Stimulated activated CD4-positive, alpha-beta T cell treated with anti-CD3 and anti-CD28 coated beads, Interleukin-1b, Interleukin-23, amount 100 ng/mL, for 24 hours (primary cell): ENCODE measurements at places on chromosomes 13 and 19.

GRCh38 chr13:19838865-19839275 lies 24.6 kb downstream of the ZMYM5 start:
- DNase-seq = no peak

GRCh38 chr19:27975419-27976005 lies 1237.4 kb downstream of the UQCRFS1 start:
- no peak for DNase-seq

GRCh38 chr13:110771194-110771593 lies 57.7 kb downstream of the ING1 start:
- no peak for DNase-seq

- no peak for DNase-seq
These were observed 73.1 kb downstream of the EPS15L1 start for GRCh38 chr19:16398530-16399249.

- no peak for DNase-seq
These were observed 591 bp downstream of the DOHH start for GRCh38 chr19:3499738-3500428.

GRCh38 chr13:51227404-51227803 lies 5.2 kb downstream of the FAM124A start:
- DNase-seq = no peak

GRCh38 chr13:36231236-36231635 lies 16.9 kb upstream of the SOHLH2 start:
- DNase-seq = no peak

- DNase-seq = no peak
These were observed 2723.9 kb downstream of the PCDH9 start for GRCh38 chr13:64506246-64506645.

GRCh38 chr13:100594731-100595130 lies 6.1 kb upstream of the GGACT start:
- no peak for DNase-seq

GRCh38 chr13:24670961-24671381 lies 9.2 kb upstream of the ATP12A start:
- DNase-seq = no peak

DNA sequence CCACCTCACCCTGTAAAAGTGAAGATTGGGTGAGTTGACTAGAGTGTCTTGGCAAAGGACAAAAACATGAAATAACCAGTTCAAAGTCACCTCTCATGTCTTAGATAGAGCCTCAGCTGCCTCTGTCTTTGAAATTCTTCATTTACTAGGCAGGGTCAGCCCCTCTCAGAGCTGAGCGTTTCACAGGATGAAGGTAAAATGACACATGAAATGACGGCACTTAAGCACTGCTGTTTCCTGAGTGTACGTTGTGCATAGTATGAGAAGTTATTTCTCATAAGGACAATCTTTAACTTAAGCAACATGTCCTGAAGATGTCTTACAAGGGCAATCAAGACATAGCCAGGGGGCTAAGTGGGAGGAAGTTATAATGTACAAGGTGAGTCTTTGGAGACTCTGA lies 32.3 kb upstream of the SLC10A2 start:
- DNase-seq = no peak

DNA sequence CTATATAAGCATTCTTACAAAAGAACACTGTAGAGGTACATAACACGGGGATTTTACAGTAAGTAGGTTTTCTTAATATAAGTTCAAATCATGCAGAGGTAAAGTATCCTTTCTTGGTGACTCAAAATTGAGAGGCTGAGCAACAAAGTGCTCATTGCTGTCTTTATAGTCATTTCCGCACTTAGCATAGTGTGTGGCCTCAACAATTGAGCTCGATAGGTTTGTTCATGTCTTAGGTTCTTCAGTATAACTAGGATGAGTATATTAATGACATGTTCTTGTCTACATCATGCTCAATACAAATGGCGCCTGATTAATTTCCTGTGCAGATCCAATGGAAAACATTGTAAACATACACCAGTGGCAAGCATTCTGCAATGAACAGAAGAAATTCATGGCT lies 1.4 kb downstream of the WDFY2 start:
- DNase-seq = no peak

GRCh38 chr13:37736045-37736444 lies 133.5 kb downstream of the TRPC4 start:
- no peak for DNase-seq

GRCh38 chr19:49362048-49362928 lies at the start of gene TEAD2:
Gene TEAD2, minus strand, starts transcription at chr19:49362416. Its CDS starts 2,341 bp downstream, at chr19:49360075.
- no peak for DNase-seq

DNA sequence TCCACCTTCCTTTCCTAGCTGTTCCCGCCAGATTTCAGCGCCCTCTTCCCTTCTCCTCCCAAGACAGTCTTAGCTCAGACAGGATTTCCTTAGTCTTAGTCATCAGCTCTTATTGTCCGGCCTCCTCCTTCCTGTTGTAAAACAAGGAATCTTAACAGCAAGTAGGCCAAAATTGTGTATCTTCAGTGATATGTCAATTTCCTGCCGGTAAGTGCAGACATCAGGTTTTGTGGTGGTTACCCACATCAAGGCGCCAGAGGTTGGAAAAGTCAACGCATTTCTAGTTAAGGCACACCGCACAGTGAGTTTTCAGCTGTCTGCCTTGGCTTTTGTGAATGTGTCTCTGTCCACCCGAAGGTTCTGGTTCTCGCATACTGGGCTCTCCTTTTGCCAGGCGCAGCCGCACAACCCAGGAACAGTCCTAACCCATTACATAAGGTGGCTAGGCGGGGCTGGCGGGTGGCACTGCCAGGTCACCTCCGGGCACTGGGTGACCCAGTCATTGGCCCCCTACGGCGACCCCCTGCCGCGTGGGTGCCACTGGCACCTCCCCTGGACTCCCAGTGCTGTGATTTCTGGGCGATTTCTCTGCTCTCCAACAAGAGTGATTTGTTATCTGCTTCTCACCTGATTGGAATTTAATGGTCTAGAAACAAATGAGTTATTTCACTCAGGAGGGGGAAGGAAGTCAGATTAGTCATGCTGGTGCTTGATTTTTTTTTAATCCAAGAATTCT lies 12.9 kb downstream of the COL4A2 start:
- no peak for DNase-seq

GRCh38 chr13:96248103-96248502 lies 158.2 kb downstream of the HS6ST3 start:
- no peak for DNase-seq

DNA sequence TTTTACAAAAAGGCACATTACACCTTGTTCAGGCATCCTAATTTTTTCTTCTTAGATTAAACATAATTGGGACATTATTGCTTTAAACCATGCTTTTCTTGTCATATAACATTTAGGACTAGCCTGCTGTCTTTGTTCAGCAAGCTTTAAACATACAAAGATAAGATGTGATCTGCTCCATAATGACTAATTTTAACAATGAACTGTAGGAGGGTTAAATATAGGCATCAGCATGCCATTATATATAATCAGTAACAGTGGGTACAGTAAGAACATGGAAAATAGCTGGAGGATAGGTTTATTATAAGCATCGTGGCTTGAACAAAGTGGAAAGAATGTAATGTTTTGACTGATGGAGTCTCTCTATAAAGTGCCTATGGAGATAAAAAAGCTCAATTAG lies 661.7 kb downstream of the SLITRK6 start:
- DNase-seq = no peak

DNA sequence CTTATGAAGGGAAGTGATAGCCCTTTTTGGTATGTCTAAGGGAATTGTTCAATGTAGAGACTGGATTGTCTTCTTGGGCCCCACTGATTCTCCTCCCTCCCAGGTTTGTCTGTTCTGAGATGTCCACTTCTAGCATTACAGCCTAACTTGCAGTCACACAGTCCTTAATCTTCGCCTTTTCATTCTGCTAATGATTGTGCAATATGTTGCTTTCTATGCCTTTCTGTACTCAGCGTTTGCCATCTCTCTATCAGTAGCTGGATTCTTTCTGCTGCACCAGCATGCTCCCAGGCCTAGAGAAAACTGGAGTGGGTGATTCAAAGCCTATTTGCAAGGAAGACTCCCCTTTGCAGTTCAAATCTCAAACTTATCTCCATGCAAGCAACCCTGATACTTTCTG lies 307.5 kb upstream of the DACH1 start:
- DNase-seq = no peak

DNA sequence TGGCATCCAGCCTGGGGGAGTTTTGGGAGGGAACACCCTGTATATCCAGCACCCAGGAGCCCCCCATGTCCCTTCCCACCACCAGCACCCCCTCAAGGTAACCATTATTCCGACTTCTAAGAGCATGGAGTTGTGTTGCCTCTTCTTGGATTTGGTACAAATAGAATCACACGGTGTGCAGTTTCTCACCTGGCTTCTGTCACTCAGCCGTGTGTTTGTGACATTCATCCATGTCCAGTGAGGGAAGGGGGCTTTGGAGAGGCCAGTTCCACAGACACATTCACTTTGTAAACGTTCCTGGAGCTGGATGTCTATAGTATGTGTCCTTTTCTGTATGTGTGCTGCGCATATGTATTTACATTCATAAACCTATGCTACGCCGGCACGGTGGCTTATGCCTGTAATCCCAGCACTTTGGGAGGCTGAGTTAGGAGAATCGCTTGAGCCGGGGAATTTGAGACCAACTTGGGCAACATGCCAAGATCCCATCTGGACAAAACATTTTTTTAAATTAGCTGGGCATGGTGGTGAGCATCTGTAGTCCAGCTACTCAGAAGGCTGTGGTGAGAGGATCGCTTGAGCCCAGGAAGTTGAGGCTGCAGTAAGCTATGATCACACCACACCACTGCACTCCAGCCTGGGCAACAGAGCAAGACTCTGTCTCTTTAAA lies 36.6 kb downstream of the MYH14 start:
- no peak for DNase-seq

- DNase-seq = peak; percentile 91
These were observed 10.4 kb upstream of the JUND start for GRCh38 chr19:18291590-18292461.

DNA sequence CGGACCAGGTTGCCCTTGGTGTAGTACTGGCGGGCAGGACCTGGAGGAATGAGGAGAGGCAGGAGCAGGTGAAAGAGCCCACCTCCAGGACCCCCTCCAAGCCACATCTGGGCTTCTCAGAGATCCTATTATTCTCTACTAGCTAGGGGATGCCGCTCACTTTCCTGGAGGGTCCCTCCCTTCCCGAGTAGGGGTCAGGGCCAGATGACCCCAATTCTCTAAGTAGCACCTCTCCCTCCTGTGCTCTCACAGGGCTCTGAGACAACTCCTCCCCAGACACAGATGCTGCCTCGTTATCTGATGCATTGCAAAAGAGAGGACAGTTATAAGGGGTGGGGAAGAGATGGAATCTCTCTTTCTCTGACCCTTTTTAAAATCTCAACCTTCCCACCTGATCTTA lies 22.9 kb downstream of the GP6 start:
- DNase-seq = no peak

DNA sequence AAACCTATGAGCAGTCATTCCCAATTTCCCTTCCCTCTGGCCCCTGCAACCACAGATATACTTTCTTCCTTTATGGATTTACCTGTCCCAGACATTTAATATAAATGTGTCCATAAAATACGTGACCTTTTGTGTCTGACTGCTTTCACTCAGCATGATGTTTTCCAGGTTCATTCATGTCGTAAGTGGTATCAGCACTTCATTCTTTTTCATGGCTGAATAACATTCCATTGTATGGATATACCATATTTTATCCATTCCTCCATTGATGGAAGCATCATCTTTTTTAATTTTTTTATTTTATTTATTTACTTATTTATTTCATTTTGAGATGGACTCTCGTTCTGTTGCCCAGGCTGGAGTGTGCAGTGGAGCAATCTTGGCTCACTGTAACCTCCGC lies 8.0 kb upstream of the PPP6R1 start:
- no peak for DNase-seq

GRCh38 chr19:31818798-31819105 lies 469.5 kb upstream of the TSHZ3 start:
- no peak for DNase-seq

DNA sequence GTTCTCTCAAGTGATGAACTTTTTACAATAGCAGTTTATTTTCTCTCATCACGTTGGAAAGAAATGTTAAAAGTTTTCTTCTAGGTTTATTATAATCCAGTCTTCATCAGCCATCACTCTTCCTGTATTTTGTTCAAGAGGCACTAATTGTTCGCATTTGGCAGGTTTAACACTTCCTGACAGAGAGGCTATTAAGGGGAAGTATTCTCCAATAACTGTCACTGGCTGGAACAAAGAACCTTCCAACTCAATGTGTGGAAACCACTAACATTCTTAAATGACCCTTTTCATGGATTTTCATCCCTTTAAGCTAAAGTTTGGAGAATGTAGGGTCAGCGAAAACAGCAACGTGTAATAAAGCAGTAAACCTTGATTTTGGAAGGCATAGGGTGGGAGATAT lies 145.1 kb downstream of the PCCA start:
- DNase-seq = no peak

GRCh38 chr19:31666126-31666525 lies 316.9 kb upstream of the TSHZ3 start:
- DNase-seq = no peak

DNA sequence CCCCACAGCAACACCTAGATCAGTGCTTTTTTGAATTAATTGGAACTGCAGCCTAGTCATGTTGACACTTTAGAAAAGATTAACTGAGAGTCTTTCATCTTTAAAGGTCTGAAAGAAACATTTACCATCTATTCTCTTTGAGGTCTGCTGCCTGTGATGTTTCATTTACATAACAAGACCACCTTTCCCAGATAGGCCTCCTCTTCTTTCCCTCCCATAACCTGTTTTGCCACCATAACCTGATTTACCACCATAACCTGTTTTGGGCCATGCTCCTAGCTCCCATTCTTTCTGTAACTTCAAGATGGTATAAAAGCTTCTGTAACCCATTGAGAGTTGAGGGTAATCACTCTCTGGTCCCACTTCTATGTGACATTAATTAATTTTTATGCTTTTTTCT lies 320.8 kb downstream of the PCDH20 start:
- DNase-seq = no peak

DNA sequence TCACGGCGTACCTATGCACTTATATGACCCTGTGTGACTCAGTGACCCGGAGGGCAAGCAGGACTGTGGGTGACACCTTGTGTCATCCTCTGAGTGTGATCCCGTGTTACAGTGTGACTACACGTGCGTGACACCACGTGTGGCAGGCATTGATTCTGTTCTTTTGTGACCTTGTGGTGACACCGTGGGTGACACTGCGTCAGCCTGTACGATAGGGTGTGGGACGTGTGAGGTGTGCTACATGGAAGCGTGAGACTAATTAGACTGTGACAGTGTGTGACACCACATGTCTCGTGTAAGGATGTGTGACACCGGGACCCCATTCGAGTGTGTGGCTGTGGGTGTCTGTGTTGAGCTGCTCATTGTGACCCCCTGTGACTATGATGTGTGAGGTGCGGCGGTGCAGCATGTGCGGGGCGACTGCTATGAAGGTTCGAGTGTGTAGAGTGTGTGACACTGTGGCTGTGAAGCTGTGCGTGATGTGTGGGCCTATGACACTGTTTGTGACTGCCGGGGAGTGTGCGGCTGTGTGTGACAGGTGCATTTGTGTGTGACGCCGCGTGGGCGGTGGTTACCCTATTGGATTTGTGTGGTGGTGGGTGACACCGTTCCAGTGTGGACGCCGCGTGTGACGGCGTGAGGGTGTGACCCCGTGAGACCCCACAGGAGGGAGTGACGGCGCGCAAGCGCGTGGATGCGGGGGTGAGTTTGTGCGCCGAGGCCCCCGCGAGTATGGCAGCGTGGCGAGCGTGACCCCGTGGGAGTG lies 399 bp upstream of the SPTBN4 start:
- no peak for DNase-seq

GRCh38 chr13:48783181-48783630 lies 129.5 kb downstream of the CYSLTR2 start:
- no peak for DNase-seq
